ENCODE measurements at places on chromosomes 13 and 19.

DNA sequence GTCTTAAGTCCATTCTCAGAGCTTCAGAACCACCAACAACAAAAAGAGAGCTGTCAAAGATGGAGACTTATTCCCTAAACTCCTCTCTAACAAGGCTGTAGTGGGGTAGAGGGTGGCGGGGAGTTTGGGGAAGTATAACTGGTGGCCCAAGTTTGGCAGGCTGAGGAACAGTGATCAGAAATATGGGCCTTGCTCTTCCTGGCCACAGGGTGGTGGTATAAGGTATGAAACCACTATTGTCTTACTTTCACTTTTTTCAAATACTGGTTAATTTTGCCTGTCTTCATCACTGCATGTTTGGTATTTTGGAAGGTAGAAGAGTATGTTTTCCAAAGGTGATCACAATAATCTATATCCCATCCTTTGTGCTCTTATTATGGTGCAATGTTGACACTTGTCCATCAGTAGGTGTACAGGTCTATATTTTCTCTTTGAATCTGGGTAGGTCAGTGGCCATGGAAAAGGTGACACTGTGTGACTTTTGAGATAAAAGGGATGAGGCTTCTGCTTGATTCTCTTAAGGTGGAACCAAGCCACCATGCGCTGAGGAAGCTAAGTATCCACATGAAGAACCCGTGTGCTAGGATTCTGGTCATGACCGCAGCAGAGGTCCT, 23.2 kb upstream of the GPC5 start:
- DNase-seq: no peak

DNA sequence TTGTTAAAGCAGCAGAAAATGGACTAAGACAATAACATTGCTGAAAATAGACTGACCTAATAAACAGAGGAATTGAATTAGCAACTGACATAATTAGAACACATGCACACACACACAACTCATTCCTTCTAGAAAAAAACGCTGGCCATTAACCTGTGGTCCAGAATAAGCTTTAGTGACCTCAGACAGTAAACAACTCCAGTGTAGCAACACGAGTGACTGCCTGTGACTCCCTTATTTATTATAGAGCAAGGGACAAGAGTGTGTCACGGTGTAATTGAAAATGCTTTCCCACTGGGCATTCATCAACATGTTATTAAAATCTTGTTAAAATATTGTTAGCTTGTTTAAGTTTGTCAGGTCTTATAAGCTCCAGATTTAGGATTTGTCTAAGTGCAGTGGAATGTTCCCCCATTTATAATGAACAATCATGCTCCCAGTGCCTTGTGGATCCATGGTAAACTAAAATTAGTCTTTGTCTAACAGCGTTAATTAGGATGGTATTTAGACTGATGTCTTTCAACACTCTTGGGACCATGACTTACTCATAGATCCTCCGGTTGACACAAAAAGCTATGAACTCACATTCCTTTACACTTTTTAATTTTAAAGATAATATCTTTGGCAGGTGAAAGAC, 111.7 kb upstream of the IRS2 start:
- no peak for DNase-seq

- no peak for DNase-seq
Observed at GRCh38 chr13:70255406-70255991, 147.2 kb upstream of the KLHL1 start.

GRCh38 chr19:51096473-51097165, 11.6 kb downstream of the CTU1 start:
- DNase-seq: no peak

- DNase-seq: no peak
Observed at GRCh38 chr19:18280247-18281081, 958 bp downstream of the JUND start.
